ENCODE measurements at places on chromosomes 1 and 21.

DNA sequence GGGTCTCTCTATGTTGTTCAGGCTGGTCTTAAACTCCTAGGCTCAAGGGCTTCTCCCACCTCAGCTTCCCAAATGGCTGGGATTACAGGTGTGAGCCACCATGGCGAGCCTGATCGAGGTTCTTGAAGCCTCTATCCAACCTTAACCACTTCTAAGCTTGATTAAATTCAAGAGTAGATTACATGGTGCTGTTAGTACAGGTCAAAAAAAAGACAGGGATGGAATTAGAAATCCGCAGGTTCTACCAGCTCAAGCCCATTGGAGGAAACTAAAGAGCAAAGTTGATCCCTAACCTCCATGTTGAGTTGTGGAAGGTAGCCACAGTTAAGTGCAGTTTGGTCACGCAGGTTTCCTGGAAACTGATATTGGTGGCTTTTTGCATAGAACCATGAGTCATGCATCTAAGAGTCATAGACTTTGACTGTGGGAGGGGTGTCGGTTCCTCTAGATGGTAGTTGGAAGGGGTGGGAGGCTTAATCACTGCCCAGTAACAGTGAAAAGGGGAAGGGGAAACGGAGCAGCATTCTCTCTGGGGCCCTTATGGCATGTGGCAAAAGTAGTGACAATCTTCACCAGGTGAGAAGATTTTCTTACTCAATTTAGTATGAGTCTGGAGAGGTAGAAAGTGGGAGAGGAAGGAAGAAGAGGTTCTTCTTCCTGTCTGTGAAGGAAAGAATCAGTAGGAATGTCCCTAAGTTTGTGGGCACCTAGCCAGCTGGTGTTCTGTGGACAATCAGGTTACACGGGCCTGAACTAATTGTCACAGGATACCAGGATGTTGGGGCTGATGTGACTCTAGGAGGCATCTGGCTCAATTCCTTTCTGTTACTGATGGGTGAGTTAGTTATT, 7.0 kb downstream of the CD53 start:
- no peak for DNase-seq

DNA sequence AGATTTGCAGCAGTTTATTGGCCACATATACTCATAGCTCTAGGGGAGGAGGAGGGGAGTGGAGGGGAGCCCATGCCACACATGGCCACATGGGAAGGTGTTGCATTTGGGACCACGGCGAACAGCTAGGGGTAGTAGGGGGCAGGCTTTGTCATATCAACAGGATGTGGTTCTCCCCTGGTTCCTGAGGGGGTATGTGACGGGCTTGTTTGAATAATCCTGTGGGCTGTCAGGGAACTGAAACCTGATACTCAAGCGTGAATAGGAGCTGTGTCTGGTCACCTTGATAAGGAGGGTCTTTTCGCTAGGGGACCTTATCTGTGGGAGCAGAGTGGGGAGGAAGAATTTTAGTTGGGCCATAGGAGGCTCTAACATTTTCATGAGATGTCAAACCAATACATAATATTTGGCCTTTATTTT, 264.7 kb downstream of the CTH start:
- DNase-seq, result no peak

GRCh38 chr1:228178737-228179684, 13.4 kb downstream of the IBA57 start:
- DNase-seq, result no peak

- no peak for DNase-seq
These were observed 800 bp downstream of the DR1 start for GRCh38 chr1:93346421-93346993.

DNA sequence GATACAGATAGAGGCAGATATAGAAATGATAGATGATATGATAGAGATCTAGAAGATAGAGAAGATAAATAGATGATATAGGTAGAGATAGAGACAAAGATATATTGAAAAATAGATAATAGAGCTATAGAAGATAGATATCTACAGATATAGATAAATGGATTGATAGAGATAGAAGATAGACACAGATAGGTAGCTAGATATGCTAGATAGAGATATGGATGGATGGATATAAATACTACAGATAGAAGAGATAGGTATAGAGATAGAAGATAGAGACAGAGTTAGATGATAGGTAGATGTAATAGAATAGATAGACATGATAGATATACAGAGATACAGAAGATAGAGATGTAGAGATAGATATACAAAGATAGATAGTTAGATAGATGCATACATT, 21.4 kb downstream of the TRIM11 start:
- no peak for DNase-seq

DNA sequence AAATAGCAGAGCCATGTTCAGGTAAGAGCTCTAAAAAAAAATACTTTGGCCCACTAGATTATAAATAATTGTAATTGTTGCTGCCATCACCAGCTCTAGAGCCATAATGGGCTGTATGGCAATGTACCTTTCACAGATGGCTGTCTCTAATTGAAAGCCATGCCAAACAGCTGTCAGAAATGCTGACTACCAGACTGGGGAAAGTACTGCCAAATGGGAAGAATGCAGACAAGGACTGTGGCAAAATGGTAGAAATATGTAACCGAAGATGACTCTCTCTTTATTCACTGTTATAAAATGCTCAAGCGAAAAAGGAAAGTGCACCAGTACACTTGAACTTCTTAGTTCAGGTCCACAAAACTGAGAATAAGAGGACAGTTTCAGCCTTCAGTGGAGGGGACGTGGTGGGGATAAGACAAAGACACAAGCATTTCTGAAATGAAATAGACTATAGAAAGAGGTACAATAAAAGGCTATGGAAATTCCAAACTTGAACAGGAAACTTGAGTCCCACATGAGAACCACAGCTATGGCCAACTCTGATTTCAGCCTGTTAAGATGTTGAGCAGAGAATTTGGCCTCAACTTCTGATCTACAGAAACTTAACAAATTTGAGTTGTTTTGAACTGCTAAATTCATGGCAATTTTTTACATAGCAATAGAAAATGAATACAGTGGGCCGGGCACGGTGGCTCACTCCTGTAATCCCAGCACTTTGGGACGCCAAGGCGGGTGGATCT, 46.5 kb upstream of the LPGAT1 start:
- no peak for DNase-seq

GRCh38 chr21:28487455-28488070, 505.1 kb downstream of the LTN1 start:
- DNase-seq, result no peak

DNA sequence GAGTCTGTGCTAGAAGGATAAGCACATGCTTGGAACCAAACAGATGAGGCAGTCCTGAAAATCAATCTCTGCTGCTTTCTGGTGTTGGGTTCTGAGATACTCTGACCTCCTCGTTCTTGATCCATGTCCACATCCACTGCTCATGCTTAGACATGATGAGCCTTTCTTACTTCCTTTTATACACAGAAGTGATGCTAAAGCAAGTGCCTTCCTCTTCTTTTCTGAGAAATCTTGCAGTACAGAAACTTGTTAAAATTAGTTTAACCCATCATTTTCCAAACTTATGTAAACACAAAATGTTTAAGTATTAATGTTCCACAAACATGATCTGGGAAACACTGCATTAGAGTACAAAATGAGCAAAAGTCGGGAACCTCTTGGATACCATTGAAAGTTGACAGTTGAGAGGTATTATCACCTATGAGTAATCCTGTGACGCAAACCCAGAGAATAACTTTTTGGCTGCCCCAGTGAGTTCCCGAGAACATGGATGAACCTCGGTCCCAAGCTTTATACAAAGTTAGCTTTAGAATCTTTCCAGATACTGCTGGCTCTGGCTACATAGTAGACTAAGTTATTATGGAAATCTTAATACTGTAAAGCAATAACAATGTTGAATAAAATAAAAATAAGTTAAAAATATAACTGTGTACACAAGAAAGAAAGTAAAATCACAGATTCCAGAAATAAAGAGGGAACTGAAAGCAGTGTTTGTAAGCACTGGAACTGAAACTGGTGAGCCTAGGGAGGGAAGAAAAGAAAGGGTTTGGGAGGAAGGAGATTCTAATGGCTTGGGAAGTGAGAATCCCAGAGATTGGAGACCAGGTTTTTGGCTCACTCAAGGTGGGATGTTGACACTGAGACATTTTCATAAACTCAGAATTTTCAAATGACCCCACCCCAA, 429.3 kb upstream of the RUNX1 start:
- no peak for DNase-seq

- DNase-seq, result no peak
These were observed 35.1 kb downstream of the LGALS8 start for GRCh38 chr1:236558846-236559245.

GRCh38 chr1:55478742-55479141, 263.6 kb upstream of the USP24 start:
- no peak for DNase-seq

GRCh38 chr1:15937146-15937545, 38.8 kb downstream of the ZBTB17 start:
- DNase-seq, result no peak

DNA sequence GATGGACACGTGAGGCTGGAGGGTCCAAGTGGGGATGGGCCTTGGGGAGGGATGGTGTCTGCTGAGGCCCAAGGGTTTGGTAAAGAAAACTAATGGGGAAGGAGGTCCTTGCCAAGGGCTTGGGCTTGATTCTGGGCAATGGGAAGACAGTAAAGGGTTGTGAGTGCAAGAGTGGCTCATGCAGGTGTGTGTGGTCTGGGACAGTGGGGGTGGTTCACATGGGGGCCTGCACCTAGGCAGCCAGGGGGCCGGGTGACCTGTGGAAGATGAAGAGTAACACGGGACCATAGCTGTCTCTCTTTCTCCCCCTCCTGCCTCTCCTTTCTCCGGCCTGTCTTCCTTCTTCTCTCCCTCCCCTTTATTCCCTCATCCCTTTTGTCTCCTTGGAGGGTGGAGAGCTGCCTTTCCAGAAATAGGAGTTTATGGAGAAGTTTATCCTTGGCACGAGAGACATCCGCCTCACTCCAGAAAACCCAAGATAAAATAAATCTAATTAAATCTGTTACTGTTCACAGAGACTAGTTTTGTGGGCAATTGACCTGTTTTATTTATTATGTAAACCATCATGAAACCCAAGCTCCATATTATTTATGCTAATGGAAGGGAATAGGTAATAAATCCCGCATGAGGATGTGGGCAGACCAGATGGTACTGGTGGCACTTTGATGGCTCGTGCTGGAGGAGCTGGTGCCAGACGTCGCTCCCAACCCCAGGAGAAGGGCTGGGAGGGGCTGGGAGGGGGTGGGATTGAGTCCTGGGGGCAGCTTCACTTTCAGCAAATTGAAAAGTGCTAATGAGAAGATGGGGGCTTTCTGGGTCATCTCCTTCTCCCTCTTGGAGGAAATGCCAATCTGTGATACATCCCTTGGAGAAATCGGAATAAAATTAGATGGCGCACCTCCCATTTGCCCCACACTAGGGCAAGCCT, 272.9 kb upstream of the CSF3R start:
- DNase-seq, result no peak

DNA sequence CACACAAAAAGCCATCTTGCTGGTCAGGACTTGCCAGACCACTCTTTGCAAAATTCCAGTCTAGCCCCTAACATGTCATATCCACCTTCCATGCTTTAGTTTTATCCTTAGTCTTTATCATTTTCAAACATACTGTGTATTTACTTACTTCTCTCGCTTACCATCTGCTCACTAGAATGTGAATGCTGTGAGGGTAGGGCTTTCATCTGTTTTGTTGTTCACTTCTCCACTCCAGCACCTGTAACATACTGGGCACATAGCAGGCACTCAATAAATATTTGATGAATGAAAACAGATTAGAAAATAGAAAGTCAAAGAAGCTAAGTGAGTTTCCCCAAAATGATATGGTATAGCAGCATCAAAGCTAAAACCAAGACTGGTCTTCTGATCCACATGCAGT, 79.9 kb downstream of the OLFML2B start:
- DNase-seq, result no peak

DNA sequence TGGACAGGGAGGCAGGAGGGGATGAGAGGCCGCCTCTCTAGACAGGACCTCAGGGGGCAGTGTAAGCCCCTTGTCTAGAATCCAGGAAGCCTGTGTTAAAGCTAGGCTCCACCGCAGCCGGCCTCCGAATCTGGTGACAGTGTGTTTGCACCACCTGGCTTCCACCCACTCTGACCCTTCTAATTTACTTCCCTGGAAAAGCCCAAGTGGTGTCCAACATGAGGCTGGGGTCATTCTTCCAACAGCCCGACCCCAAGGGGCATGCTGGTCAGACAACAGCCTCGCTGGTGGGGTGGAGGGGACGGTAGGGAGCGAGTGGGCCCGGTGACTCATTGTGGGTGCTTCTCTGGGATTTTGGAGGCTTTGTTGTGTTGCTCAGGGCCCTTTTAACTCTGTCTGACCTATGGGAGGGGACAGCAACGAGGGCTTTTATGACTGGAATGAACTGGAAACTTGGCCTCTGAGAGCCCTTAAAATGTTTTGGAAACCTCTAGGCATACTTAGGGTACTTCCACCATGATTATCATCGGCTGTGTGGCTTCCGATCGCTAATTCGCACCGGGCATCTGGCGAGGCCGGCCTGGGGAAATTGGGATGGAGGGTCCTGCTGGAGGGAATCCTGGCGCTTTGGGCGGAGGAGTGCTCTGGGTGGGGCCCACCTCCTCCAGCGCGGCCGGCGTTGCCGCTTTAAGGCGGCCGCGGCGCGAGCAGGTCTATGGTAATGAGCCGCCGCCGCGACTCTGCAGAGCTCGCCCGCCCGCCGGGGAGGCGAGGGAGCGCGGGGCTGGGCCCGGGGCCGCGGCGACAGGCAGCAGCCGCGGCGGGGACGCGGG, at the start of gene CELSR2:
Gene CELSR2, plus strand, starts transcription at position 743 of the 833 bp plus-strand sequence. CDS start 541 bp downstream, outside the sequence.
- no peak for DNase-seq

DNA sequence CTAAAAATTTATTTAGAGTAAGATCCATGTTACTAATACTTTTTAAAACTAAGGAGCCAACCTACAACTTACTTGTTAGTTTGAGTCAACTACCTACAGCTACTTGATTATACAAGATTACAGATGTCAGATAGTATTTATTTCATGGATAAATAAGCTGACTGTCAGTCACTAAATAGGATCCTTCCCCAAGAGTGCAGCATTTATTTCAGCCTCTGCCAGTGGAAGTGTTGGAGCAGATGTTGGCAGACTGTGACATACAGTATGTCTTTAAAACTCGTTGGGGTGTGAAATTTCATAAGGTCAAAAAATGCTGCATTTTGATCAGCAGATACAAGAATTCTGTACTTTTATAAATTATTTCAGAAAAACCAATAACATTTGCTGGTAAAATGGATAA, 156.2 kb downstream of the AKT3 start:
- no peak for DNase-seq

DNA sequence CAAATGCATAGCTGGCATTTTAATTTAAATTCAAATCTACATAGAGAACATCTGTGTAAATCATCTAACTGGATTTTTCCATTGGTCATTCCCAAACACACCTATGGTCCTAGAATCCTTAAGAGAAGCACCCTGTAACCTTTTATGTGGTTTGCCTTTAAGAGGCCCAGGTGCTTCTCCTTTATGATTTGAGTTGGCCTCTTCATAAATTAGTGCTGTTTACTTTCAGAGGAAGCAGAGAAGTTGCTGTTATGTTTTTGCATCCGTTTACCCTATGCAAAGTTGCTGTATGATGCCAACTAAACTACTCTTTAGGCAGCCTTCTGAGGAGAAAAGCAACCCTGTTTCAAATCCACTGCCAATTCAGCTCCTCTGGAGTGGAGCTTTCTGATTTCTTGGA, 193.8 kb downstream of the HS2ST1 start:
- DNase-seq, result no peak

- no peak for DNase-seq
These were observed 57.5 kb upstream of the GUCA2A start for GRCh38 chr1:42221952-42222606.

GRCh38 chr21:37224861-37225839, 42.0 kb downstream of the VPS26C start:
- no peak for DNase-seq

All from NCI-H1417 treated with DMSO at 0.1 percent for 48 hours (cell line).